Activated T-cell treated with anti-CD3 and anti-CD28 coated beads, Interleukin-2, amount 50 U/mL, for 72 hours (primary cell): ENCODE measurements at places on chromosomes 7 and 10.

GRCh38 chr10:77311186-77311585, 326.4 kb downstream of the KCNMA1 start:
- DNase-seq, result no peak

DNA sequence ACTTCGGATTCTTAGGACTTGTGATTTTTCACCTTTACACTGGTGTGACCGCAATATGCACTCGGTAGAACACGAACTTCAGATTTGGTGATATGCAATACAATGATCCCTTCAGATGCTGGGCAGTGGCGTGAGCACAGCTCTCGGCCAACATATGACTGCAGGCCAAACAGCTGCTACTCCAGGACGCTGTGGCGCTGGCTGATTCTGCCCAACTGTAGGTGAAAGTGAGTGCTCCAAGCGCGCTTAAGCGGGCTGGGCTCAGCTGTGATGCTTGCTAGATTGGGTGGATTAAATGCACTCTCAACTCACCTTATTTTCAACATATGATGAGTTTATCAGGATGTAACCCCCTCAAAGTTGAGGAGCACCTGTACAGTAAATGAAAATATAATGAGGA, 137.6 kb upstream of the RET start:
- DNase-seq, result no peak

DNA sequence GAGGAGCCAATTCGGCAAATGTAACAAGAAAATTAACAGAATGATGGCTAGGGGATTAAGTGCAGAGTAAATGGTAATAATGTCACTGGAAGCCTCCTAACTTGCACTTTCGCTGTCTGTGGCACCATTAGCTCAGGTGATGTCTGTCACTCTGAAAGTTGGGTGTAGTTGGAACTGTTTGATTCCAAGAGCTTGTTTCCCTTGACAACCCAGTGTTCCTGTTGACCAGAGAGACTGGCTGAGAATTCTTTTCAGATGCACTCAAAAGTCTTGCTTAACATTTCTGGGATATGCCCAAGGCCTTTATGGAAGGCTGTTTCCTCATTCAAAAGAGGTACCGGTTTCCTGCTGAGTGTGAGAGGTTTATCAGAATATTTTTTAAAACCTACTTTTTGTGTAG, 49.6 kb downstream of the PLPP4 start:
- DNase-seq, result no peak

- no peak for DNase-seq
Measured at GRCh38 chr7:120760050-120760449, 97.9 kb downstream of the TSPAN12 start.
